ENCODE measurements at places on chromosomes 7 and 10.

- DNase-seq, result no peak
Measured at GRCh38 chr10:56722912-56723311, 361.9 kb upstream of the ZWINT start.

GRCh38 chr7:29996321-29996720 lies 6.7 kb upstream of the SCRN1 start:
- DNase-seq, result no peak

- DNase-seq, result no peak
Measured at GRCh38 chr10:125844751-125845221, 21.4 kb downstream of the BCCIP start.

GRCh38 chr10:99233689-99234037 lies 2.0 kb downstream of the HPSE2 start:
- no peak for DNase-seq

DNA sequence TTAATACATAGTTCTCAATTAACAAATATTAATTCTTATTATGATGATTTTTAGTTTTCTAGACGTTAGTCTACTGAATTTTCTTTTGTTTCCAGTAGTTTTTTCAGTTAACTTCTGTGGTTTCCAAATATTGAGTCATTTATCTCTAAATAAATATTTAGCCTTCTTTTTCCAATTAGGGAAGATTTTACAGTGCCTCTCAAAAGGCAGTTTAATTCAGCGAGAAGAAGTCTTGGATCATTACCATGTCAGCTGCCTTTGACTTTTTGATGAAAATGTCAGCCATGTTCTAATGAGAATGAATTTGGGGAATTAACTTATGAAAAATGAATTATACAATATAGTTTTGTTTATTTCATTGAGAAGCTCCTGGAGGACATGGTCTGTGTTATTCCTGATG lies 90.0 kb downstream of the CDK14 start:
- no peak for DNase-seq

DNA sequence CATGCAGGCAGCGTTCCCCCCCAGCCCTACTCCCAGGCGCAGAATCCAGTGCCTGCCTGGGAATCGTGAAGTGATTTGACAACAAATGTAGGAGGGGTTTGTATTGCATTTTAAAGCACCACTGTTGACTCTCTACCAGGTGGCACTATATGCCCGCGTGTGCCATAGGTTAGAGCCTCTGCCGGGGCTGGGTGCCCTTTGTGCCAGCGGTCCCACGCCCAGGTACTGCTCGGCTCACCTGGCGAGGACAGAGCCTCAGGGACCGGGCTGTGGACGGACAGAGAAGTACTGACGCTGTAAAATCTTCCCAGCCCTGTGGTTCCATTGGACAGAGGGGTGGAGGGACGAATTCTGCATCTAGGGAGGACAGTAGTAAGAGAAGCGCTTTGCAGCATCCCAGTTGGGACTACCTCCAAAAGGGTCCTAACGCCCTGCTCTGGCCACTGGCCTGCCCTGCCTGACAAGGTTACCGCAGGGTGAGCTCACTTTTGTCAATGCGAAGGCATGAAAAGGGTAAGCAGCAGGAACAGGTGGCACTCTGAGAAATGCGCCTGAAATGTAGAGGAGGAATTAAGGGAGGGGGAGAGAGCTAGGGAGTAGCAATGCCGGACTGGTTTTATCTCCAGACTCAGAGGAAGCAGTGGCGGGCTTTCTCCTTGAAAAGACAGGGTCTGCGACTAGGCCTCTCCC lies 788 bp upstream of the CACNA2D1 start:
- DNase-seq, result no peak

GRCh38 chr10:110870823-110871297 lies 868 bp upstream of the PDCD4 start:
- no peak for DNase-seq

- DNase-seq, result no peak
Measured at GRCh38 chr10:28810057-28810870, 132.9 kb downstream of the BAMBI start.

DNA sequence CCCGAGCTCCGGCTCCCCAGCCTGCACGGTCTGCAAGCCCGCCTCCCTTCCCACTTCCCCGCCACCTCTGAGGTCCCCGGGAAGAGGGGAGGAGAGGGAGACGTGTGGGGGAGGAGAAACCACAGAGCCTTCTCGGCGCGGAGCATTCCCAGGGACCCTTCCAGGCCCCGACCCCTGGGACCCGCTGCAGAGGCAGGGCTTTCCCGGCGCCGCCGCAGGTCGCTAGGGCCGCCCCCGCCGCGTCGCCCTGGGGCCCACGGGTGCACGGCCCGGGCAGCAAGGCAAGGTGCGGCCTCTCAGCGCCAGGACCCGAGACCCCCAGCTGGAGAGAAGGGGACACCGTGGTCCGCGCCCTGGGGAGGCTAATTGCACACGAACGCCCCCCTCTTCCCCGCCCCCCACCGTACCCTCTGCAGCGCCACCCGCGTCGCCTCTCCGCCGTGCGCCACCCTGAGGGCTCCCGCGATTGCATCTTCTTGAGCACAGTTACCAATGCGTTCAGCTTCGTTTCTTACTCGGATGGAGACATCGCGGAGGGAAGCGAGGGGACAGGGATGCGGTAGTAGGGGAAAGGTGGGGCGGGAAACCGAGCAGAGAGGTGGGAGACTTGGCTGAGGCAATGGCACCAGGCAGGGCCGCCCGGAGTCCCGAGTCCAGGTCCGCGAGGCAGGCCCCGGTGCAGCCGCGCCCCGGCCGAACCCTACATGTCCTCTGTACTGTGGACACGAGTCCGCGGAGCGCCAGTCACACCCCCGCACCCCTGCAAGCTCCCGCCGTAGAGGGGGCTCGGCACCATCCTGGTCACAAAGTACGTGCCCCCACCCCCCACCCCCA lies 28.9 kb downstream of the SKIDA1 start:
- peak; percentile 84 for DNase-seq

DNA sequence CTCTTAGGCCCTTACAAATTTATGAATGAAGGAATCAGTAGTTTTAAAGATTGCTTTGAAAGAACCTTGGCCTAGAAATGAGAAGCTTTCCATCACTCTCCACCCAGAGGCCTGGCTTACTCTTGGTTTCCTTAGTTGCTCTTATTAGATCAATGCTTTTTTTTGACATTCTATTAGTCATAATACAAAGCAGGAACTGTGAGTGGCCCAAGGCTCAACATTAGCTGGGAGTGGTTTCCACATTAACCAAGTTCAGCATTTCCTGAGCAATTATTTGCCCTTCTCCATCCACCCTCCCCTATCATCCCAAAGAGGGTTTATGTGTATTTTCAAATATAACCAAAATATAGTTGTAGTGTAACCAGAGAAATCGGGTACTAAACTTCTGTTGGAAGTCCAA lies 103.4 kb upstream of the FAM204A start:
- DNase-seq, result no peak

GRCh38 chr10:69062901-69063300 lies 25.0 kb upstream of the SRGN start:
- no peak for DNase-seq

DNA sequence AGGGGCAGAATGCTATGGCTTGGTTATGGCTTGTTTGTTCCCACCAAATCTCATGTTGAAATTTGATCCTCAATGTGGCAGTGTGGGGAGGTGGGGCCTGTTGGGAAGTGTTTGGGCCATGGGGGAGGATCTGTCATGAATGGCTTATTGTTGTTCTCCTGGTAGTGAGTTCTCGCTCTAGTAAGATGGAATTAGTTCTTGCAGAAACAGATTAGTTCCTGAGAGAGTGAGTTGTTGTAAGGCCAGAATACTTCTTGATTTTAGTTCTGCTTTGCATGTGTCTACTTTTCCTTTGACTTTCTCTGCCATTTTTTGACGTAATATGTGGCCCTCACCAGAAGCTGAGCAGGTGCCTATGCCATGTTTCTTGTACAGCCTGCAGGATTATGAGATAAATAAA lies 188.2 kb downstream of the KIF20B start:
- no peak for DNase-seq

GRCh38 chr7:82044497-82045080 lies 274.7 kb upstream of the HGF start:
- no peak for DNase-seq

DNA sequence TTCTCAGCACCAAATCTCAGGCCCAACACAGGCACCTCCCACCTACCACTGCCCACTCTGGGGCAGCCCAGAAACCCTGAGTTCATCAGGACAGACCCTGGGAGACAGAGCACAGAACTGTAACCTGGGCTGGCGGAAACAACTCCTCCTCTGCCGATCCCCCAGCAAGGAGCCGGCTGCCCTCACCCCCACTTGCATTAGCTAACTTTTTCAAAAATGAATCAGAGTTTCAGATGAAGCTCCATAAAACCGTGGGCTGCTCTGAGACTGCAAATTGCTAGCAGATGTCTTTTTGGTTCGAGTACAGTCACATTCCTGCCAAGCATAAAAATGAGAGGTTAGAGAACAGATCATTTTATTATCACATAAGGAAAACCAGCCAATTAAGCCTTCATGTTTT lies 93.4 kb upstream of the PARD3 start:
- DNase-seq, result no peak

DNA sequence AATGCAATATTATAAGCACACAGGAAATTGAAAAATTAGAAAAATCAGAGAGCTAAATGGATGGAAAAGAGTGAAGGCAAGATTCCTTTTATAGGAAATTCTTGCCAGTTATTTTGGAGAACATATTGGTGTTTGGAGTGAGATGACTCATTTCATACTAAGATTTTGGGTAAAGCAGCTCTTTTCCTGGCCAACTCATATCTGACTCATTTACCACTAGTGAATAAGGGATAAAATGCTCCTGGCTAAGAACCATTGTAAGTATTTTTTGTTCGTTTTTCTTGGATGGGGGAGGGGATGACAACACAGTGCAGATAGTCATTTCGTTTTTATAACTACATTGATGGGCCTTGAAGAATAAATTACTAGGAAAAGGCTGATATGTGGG lies 139.3 kb downstream of the TWIST1 start:
- DNase-seq, result no peak

DNA sequence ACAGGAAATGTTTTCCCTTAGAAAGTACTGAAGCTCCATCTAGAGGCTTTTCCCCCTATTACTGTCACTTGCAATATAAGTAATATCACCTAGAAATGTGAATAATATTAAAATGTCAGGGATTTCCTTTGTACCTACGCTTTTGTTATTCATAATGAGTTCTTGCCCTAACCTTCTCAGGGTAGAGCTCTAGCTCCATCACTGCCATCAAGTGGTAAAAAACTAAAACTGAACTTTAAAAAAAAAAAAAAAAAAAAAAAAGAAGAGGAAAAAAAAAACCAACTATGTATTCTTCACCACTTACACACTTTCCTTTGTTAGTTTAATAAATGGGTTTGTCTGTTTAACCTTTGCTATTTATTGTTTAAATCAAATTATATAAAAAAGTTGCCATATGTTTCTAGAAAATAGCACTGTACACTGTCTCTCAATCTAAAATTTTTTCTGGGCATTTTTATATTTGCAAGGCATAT lies 49.9 kb downstream of the DNAJC1 start:
- no peak for DNase-seq

DNA sequence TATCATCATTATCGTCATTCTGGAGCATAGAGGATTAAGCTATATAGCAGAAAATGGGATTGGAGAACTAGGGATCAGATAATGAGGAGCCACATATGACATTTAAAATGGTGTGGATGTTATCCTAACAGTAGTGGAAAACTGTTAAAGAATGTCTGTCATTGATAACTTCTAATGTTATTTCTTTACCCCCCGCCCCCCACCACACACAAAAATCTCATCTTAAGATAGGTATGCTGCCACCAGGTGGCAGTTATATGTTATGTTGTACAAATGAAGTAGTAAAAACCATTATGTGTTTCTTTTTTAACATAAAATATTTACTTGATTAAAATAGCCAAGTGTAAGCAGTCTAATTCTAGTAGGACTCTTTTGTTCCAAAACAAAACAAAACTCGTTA lies 13.0 kb downstream of the AKAP9 start:
- DNase-seq, result no peak

DNA sequence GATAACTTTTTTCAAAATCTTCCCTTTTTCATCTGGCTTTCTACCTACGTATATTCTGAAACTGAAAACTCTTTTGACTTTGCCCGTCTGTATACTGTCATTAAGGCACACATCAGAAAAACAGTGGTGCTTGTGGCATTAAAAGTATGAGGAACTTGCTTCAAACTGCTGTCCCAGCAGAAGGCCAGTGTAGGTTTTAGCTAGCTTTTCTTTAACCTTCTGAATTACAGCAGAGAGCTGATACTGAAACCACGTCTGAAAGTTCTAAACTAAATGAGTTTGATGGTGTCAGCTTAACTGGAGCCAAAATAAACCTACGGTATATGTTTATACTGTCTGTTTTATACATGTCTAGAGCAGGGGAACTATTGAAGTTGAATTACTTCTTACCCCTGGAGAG lies 283.4 kb downstream of the TFEC start:
- no peak for DNase-seq

- no peak for DNase-seq
Measured at GRCh38 chr7:12570168-12570533, 369 bp upstream of the SCIN start.

- no peak for DNase-seq
Measured at GRCh38 chr7:32150589-32150988, 80.4 kb upstream of the PDE1C start.

- DNase-seq, result no peak
Measured at GRCh38 chr10:14225379-14225778, 105.3 kb downstream of the FRMD4A start.

GRCh38 chr7:141158561-141158960 lies 84.7 kb downstream of the TMEM178B start:
- DNase-seq, result no peak

DNA sequence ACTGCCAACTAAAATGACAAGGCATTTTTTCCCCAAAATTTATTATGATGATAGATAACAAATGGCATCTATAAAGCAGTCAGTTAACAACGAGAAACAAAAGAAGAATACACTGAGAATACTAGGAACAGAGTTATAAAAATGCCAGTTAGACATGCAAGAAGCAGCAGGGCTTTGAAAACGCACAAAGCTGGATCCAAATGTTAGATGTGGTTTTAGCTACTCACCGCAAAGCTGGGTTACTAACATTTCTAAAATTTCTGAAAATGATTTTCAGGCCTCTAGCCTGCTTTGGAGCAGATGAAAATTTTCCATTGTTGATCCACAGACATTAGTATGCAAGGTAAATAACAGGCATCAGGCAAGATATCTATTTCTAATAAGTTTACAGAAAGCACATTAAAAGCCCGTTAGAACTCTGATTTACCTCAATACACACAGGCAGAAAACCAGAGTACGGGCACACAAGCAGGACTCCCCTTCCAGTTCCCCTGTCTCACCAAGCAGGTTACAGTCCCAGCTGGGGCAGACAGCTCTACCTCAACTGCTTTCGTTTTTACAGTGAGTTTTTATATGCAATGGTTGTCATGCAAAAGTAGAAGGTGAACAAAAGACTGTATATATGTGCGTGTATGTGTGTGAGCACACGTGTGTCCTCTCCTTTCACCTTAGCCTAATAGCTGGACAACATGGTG lies 37.9 kb downstream of the GLI3 start:
- no peak for DNase-seq

- no peak for DNase-seq
Measured at GRCh38 chr7:105325216-105325904, 63.4 kb downstream of the SRPK2 start.

- DNase-seq, result no peak
Measured at GRCh38 chr10:112247791-112248190, 35.4 kb upstream of the TECTB start.

- DNase-seq, result no peak
Measured at GRCh38 chr7:34060196-34060947, 155.0 kb downstream of the BMPER start.
